ENCODE measurements at places on chromosomes 13 and 19.

- no peak for DNase-seq
Observed at GRCh38 chr13:95921485-95921884, 131.7 kb downstream of the UGGT2 start.

DNA sequence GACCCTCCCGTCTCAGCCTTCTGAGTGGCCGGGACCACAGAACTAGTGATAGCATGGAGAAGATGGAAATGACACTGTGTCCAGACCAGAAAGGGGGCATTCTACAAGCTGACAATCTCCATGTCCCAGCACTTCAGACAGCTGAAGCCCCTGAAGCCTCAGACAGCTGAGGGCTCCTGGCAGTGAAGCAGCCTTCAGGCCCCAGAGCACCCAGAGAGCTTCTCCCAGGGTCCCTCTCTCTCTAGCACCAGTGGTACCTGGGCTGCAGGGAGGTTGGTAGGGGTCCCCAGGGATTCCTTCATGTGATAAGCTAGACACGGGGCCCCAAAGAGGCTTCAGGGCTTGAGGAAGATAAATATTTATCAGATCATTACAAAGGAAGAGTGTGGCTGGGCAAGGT is 7.6 kb upstream of the POP4 start:
- no peak for DNase-seq

DNA sequence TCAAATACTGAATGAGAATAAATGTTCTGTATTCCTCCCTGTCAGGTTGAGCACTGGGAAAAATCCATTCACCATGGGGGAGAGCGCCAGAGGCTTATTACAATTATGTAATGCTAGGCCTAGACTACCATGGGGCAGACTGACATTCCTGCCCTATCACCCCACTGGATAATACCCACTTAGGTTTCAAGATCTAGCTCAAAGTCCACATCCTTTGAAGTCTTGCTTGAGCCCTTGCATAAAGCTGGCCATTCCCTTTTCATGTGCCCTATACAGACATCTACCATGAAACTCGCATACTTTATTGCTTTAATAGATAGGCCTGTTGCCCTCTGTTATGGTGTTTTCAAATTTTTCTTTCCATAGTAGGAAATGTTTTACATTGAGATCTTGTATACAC is 149.3 kb downstream of the RGCC start:
- no peak for DNase-seq

GRCh38 chr13:100646030-100646673 is 28.4 kb downstream of the TMTC4 start:
- DNase-seq, result no peak

- DNase-seq, result no peak
Observed at GRCh38 chr13:107867701-107868661, 347.4 kb downstream of the LIG4 start.

GRCh38 chr13:30819136-30819888 is 84.0 kb downstream of the ALOX5AP start:
- DNase-seq, result no peak

DNA sequence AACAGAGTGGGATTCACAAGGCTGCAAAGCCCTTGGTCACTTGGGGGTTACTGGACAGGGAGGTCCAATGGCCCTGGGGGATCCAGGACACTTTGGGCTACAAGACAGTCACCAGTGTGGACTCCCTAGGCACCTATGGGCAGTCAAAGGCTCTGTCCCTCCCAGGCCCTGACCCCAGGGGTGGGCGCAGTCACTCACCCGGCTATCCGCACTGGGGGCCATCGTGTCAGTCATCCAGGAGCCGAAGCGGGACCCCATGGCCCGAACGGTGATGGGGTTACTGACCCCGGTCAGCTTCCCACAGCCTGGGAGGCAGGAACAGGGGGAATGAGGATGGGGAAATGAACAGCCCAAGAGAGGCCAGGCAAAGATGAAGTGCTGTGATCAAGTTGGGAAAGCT is 21.5 kb downstream of the PIN1 start:
- no peak for DNase-seq

- no peak for DNase-seq
Observed at GRCh38 chr13:31878495-31878894, 139.2 kb downstream of the RXFP2 start.

DNA sequence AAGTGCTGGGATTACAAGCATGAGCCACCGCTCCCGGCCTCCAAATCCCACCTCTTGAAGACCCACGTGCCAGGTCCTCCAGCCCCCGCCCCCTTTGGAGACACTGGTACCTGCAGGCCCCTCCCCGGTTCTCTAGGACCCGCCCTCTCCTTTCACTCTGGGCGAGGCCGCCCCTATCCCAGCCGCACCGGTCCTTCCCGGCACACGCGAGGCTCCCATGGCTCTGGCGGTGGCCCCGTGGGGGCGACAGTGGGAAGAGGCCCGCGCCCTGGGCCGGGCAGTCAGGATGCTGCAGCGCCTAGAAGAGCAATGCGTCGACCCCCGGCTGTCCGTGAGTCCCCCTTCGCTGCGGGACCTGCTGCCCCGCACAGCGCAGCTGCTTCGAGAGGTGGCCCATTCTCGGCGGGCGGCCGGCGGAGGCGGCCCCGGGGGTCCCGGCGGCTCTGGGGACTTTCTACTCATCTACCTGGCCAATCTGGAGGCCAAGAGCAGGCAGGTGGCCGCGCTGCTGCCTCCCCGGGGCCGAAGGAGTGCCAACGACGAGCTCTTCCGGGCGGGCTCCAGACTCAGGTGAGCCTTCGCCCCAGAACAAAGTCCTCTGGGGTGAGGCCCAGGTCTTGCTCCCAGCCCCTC is at the start of gene CBLC:
TSS of gene CBLC (plus strand) at position 176 of the 633 bp plus-strand sequence. CDS start at position 218, 42 bp downstream.
- no peak for DNase-seq
